Common myeloid progenitor, CD34-positive (primary cell): ENCODE measurements at places on chromosomes 2 and 18.
A peak's percentile ranks its signal among the peaks of the same experiment; 100 is the strongest.

- no peak for DNase-seq
Measured at GRCh38 chr2:181859803-181860202, 31.7 kb upstream of the ITPRID2 start.

DNA sequence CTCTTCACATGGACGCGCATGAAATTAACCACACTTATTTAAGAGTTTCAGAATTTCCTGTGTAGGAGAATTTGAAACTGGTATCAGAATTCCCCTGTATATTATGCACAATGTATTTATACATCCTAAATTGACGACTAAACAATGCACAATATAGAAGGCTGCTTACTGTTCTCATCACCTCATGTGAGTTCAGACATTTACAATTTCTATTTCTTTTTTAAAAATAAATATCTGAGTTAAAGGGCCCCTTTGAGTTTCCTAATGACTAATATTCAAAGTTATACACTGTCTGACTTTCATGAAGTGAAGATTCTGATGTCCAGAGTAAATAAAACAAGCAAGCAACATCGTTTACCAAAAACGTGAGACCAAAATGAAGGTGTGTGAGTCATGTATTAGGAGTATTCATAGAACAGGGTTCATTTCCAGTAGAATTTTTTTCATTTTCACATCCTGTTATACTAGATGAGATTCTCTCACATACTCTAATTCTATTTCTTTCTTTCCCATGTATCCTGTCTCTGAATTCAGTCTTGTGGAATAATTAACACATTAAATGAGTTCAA is 406.2 kb downstream of the NUP35 start:
- DNase-seq, result no peak

DNA sequence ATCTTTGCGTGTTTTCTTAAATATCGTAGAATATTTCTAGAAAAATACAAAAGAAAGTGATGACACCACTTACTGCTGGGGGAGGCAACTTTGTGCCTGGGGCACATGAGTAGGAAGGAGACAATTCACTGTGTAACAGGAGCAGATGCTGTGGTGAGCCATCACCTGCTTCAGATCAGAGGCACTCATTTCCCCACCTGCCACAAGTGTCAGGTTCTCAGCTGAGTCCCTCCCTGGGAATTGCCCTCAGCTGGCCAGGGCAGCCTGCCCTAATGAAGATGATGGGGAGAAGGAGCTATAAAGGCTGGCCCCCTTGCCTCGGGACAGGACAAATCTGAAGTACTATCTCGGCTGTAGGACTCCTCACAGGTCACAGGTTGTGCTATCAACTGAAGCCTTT is 322.8 kb downstream of the STK39 start:
- no peak for DNase-seq

- peak; percentile 7 for DNase-seq
Measured at GRCh38 chr2:179825494-179825893, 35.9 kb downstream of the ZNF385B start.

DNA sequence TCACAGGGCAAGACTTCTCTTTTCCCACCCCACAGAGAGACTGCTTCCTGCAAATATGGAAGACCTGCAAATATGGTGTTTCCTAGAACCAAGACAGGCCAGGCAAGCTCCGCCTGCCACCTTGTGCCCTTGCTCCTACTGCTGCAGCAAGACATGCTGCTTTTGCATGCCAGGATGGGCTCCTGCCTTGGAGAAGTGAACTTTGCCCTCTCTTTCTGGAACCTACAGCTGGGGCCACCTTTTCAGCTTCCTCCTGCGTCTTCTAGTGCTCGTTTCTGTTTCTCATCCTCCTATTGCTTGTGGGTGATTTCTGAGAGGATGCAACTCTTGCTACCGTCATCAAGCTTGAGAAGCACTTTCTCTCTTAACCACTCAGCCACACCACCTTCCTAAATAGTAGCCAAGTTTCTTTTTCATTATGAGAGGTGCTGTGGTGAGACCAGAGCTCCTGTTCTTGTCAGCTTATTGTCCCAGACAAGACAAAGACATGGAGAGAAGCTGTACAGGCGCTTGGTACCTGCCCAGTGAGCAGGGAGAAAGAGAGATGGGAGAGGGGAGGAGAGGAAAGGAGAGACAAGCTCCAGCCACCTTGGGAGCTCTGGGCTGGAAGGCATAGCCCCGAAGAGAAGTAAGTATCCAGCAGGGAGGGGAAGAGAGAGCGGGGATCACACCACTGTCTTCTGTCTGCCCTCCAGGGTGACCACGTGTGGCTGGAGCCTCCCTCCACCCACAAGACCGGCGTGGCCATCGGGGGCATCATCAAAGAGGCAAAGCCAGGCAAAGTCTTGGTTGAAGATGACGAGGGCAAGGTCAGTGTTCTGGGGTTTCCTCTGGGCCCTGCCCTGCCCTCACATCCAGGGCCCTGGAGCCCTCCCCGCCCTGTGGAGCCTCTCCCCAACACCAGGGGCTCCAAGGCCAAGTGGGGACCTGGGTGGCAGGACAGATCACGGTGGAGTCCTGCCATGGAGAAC is 28.3 kb downstream of the MYO7B start:
- no peak for DNase-seq

- no peak for DNase-seq
Measured at GRCh38 chr2:54260241-54260595, 4.2 kb upstream of the TSPYL6 start.

DNA sequence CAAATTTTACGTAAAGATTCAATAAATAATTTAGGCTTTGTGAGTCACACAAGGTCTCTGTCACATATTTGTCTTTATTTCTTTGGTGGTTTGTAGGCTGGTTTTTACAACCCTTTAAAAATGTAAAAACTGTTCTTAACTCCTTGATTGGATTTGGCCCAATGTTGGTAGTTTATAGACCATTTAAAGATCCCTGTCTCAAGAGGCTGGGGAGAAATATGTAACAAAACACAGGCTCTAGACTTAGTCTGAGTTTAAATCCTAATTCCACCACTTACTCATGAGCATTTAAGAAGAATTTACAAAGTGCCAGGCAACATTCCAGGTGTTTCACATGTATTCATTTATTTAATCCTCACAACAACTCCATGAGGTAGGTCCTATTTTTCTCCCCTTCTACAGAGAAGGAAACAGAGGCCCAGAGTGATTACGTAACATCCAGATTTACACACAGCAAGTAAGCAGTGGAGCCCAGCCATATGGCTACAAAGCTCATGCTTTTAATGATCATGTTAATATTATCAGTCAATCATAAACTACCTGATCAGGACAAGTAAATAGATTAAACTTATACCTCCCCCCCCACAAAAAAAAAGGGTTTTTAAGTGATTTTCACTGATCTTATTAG is 416.6 kb upstream of the ACVR2A start:
- DNase-seq, result no peak

- peak; percentile 73 for DNase-seq
Measured at GRCh38 chr2:98460573-98461497, 16.2 kb downstream of the INPP4A start.

GRCh38 chr2:215692387-215693079 is 256.7 kb upstream of the FN1 start:
- no peak for DNase-seq

DNA sequence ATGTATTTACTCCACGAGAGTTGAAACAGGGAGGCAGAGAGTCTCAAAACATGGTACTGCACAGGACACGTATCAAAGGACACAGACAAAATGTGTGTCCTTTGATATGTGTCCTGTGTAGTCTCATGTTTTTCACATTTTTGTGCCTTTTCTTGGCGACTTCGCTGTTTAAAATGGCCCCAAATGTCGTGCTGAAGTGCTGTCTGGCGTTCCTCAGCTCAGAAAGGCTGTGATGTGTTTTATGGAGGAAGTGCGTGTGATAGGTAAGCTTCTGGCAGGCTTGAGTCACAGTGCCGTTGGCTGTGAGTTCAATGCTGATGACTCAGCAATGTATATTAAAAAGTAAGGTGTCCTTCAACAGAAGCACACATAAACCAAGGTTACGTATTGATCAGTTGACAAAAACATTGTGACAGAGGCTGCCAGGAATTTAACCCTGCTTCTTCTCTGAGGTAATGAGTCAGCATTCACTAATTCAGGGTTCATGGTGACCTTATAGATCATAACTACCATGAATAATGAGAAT is 78.2 kb downstream of the DYSF start:
- peak; percentile 80 for DNase-seq

- DNase-seq, result no peak
Measured at GRCh38 chr2:235216901-235217300, 265.1 kb downstream of the SH3BP4 start.

DNA sequence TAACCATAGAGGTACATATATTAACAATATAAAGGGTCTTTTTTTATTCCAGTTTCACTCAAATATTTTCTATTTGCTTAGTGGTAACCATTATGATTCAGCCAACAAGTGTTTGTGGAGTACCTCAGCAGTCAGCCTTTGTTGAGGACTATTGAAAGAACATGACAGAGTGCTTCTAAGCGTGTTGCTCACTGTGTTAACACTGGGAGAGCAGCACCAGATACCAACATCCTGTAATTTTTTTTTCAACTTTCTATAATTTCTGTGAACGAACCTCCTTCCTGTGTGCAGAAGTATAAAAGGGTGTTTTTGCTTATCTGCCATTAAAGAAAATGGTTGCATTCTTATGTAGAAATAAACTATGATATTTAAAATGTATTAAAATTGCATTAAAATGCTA is 239.0 kb downstream of the PHLPP1 start:
- DNase-seq, result peak; percentile 41

GRCh38 chr18:34772887-34773286 is 62.8 kb downstream of the DTNA start:
- DNase-seq, result peak; percentile 69

DNA sequence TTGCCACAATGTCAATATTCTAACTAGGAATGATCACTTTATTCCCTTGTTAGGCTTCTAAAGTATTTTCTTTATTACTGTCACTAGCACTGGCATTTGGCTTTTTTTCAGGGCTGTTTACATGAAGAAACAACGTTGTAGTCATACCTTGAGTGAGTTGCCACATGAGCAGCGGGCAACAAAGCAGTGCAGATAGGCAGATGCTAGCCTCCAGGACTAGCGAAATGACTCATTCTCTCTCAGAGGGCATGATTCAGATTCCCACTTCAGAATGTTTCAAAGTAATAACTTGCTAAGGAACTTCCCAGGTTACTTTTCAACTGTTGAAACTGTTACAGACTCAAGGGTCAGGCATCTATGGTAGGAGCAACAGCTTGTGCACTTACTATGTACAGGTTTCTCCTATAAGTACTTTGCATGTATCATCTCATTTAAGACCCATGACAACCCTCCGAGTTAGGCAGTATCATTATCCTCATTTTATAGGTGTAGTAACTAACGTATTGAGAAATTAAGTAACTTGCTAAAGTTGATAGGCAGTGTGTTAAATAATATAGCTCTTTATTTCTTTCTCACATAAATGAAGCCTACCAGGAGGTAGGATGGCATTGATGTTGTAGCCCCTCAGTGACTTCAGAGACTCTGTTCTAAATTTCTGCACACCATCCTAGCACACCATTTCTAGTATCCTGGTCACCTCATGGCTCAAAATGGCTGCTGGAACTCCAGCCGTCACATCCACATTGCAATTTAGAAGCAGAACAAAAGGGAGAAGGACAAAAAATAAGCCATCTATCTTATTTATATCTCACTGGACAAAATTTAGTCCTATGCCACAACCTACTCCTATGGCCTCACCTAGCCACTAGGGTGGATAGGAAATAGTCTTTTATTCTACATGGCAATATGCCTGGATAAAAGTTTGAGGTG is 83.3 kb downstream of the ICOS start:
- no peak for DNase-seq

DNA sequence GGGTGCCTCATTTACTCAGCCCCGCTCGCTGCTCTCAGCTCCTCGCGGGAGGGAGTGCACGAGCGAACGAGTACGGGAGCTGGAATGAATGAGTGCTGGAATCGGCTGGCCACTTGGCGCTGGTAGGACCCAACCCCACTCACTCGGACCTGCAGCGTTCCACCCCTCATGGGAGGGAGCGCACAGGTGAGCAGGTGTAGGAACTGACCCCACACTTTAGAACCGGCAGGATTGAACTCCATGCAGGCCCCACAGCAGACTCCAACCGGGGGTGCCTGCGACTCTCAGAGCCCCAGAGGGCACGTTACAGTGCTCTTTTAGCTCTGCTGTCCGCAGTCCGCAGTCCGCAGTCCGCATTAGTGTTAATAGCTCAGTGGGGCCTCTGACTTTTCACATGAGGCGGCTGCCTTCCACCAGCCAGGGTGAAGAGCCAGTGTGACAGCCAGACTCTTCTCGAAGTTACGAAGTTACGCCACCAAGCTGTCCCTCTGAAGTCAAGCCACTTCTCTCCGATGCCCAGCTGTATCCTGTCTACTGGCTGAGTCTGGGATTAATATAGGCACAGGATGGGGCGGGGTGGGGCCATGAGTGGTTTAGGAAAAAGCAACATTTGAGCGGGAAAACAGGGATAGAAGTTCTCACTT is 102.7 kb upstream of the ARHGAP15 start:
- peak; percentile 18 for DNase-seq

DNA sequence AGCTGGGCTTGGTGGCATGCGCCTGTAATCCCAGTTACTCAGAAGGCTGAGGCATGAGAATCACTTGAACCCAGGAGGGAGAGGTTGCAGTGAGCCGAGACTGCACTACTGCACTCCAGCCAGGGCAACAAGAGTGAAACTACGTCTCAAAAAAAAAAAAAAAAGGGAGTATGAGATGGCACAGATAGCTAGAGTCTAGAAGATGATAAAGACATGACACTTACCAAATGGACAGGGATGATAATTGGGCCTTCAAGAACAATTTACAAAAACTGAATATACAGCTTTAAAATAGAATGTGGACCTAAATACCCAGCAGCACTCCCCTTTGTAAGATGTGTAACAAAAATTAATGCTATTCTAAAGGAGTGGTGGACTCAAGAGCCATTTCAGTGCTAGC is 2.7 kb downstream of the METTL4 start:
- DNase-seq, result no peak
